Fibroblast of the aortic adventitia (primary cell): ENCODE measurements at places on chromosomes 6 and 20. TPM values are rescaled to one million over a fixed set of nuclear protein-coding genes. Genes with fewer than 3 reads are reported as not detected.

The TMEM200A gene
- 61.5 and 137 TPM in 2 replicates for total RNA-seq

The CFAP206 gene
- 0.27 and 0.90 TPM in 2 replicates for total RNA-seq

The SPDEF gene
- not detected in 2 replicates for total RNA-seq

The DEFB118 gene
- not detected in 2 replicates for total RNA-seq

The PLTP gene
- total RNA-seq: 66.9 and 107 TPM in 2 replicates

The BPIFA1 gene
- not detected in 2 replicates for total RNA-seq

The AGER gene
- total RNA-seq: 0.16 and 0.18 TPM in 2 replicates
